ENCODE measurements at places on chromosomes 1 and 21. TPM values are rescaled to one million over a fixed set of nuclear protein-coding genes. Genes with fewer than 3 reads are reported as not detected.

The SIM2 gene
- 71.3 TPM for total RNA-seq

The S100A16 gene
- 119 TPM for total RNA-seq

The MAP7D1 gene
- 78.7 TPM for total RNA-seq

The APCS gene
- not detected for total RNA-seq

The ERICH3 gene
- total RNA-seq, result 0.50 TPM

The IGSF21 gene
- 6.6 TPM for total RNA-seq

The VWA5B1 gene
- total RNA-seq, result 1.4 TPM

The RHBDL2 gene
- 2.1 TPM for total RNA-seq

The S1PR1 gene
- total RNA-seq, result 51.6 TPM

The OR2T27 gene
- total RNA-seq, result not detected

The RNF223 gene
- total RNA-seq, result 2.3 TPM

- peak overlapping the region; percentile 100 for H3K27ac ChIP-seq
- H3K4me3 ChIP-seq, result peak overlapping the region; percentile 99
- H3K4me1 ChIP-seq, result peaks cover 10% of the 10 kb centered on the region
- H3K36me3 ChIP-seq, result peaks cover 14% of the 10 kb centered on the region
Measured at GRCh38 chr1:150578272-150579109, 919 bp downstream of the MCL1 start.

DNA sequence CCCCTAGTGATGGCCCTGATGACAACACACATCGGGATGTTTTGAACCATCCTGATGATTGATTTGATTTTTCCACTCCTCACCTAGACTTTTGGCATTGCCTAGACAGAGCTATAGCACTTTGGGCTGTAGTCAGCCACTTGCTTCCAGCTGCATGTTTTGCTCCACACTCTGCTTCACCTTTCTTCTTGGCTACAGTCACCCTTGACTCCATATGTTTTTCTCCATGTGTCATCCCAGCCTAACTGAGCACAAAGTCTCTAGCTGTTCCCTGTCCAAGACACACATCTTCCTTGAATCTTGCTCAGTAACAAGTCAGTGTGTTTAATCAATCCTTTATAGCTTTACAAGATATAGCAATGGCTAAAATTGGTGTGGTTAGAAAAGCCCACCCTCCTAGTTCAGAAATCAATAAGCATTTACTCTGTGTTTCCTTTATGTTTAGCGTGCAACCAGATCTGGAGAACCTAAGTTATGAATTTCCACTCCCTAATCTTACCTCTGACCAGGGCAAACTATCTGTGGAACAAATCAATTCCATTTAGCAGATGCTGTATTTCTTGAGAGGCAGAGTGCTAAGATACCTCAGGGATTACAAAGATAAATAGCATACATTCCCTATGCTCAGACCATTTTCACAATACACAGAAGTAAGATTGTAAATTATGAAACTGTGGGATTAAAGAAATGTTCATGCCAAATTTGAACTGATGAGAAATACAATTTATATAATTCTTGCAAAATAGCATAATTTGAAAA, 98.4 kb upstream of the LYPLAL1 start:
- no peaks in the 10 kb centered on the region for H3K4me1 ChIP-seq
- DNase-seq, result no peak
- no peaks in the 10 kb centered on the region for H3K27me3 ChIP-seq

GRCh38 chr1:201217851-201218250, 27.2 kb downstream of the IGFN1 start:
- peak; percentile 7 for DNase-seq
- no peaks in the 10 kb centered on the region for H3K4me1 ChIP-seq
- H3K36me3 ChIP-seq, result no peaks in the 10 kb centered on the region

DNA sequence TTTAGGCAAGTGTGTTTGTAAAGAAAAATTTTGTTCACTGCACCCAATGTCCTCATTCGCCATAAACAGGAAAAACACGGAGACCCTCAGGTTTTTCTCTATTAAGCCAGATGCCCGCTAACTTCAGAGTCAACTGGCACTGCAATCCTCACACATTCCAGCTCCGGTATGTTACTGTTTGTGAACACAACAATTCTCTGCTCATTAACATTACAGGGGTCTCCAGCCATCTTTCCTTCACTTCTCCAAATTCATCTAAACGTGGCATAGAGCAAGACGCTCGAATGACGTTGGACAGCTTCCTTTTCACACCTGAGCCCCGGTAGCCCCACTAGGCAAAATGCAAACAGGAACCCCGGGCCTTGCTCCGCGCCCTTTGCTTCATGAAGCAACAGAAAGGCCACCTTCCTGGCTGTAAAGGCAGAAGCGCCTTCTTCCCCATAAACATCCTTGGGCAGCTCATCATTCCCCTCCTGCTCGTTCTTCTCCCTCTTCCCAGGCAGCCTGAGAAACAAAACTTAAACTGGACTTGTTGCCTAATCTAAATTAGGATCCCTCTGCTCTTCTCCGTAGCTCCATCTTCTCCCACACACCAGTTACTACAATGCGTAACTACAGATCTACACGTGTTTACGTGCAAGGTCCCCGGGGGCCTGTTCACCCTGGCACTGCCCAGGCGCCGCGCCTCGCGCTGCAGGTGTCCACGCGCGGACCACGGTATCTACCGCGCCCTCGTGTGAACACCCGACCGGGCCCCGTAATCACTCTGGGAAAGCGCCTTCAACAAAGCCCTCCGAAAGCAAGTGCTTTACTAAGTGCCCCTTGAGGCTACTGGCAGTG, 1.2 kb downstream of the LBR start:
- peak overlapping the region; percentile 78 for H3K4me3 ChIP-seq
- no peaks in the 10 kb centered on the region for H3K36me3 ChIP-seq
- H3K27ac ChIP-seq, result peak overlapping the region; percentile 85
- H3K27me3 ChIP-seq, result no peaks in the 10 kb centered on the region
- DNase-seq, result peak; percentile 74

- H3K27me3 ChIP-seq, result no peaks in the 10 kb centered on the region
- H3K4me1 ChIP-seq, result no peaks in the 10 kb centered on the region
Measured at GRCh38 chr1:209513226-209513625, 70.3 kb upstream of the CAMK1G start.

- no peak overlapping the region for H3K27ac ChIP-seq
- H3K4me3 ChIP-seq, result no peak overlapping the region
- no peaks in the 10 kb centered on the region for H3K4me1 ChIP-seq
- H3K36me3 ChIP-seq, result no peaks in the 10 kb centered on the region
- H3K27me3 ChIP-seq, result no peaks in the 10 kb centered on the region
Measured at GRCh38 chr1:87723193-87723592, 394.5 kb downstream of the LMO4 start.

GRCh38 chr1:183394435-183394834, 23.7 kb downstream of the NMNAT2 start:
- H3K4me3 ChIP-seq, result no peak overlapping the region
- H3K27me3 ChIP-seq, result no peaks in the 10 kb centered on the region
- no peaks in the 10 kb centered on the region for H3K4me1 ChIP-seq
- H3K36me3 ChIP-seq, result no peaks in the 10 kb centered on the region
- H3K27ac ChIP-seq, result no peak overlapping the region

DNA sequence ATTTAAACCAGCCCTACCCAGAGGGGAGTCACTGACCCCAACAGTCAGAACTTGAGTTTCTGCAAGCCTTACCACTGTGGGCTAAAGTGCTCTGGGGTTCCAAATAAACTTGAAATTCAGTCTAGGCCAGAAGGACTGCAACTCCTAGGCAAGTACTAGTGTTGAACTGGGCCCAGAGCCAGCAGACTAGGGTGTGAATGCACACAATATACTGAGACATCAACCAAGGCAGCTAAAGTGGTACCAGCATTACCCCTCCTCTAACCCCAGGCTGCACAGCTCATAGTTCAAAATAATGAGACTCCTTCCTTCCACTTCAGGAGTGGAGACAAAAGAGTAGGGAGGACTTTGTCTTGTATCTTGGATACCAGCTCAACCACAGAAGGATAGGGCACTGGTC, 18.9 kb upstream of the IL20 start:
- no peak for DNase-seq
- H3K4me3 ChIP-seq, result no peak overlapping the region
- H3K27ac ChIP-seq, result no peak overlapping the region
- H3K36me3 ChIP-seq, result no peaks in the 10 kb centered on the region

- no peak for DNase-seq
- no peaks in the 10 kb centered on the region for H3K27me3 ChIP-seq
- H3K4me1 ChIP-seq, result no peaks in the 10 kb centered on the region
- H3K4me3 ChIP-seq, result no peak overlapping the region
- H3K27ac ChIP-seq, result no peak overlapping the region
- no peaks in the 10 kb centered on the region for H3K36me3 ChIP-seq
Measured at GRCh38 chr1:208272311-208272710, 28.1 kb upstream of the PLXNA2 start.

DNA sequence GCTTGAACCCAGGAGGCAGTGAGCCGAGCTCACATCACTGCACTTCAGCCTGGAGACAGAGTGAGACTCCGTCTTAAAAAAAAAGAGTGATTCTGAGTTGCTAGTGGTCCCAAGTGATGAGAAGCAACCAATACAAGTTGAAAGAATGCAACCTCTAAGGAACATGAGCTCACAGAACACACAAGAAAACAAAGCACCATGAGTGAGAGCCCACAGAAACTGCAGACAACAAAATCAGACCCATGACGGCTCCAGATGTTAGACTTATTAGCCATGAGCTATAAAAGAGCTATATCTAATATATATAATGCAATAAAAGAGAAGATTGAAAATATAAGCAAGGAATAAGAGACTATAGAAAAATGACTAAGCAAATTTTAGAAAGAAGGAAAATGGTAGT, 50.0 kb downstream of the MATN1 start:
- H3K27me3 ChIP-seq, result no peaks in the 10 kb centered on the region
- H3K27ac ChIP-seq, result no peak overlapping the region
- H3K4me3 ChIP-seq, result no peak overlapping the region
- H3K4me1 ChIP-seq, result no peaks in the 10 kb centered on the region
- no peaks in the 10 kb centered on the region for H3K36me3 ChIP-seq

DNA sequence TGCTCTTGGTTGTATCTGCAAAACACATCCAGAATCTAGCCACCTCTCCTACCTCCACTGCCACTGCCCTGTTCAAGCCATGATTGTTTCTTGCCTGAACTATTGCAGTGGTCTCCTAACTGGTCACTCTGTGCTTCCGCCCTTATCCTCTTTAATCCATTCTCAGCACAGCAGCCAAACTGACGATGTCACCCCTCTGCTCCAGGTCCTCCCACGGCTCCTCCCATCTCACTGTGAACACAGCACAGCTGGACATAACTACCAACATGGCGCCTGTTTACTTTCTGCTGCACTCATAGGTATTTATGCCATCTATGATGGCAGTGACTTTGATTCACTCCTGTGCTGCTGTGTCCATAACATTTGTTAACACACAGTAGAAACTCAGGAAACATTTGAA, 406.7 kb downstream of the DISC1 start:
- no peaks in the 10 kb centered on the region for H3K27me3 ChIP-seq
- no peaks in the 10 kb centered on the region for H3K4me1 ChIP-seq
- no peak overlapping the region for H3K27ac ChIP-seq
- DNase-seq, result no peak

- no peaks in the 10 kb centered on the region for H3K27me3 ChIP-seq
- H3K27ac ChIP-seq, result no peak overlapping the region
- H3K4me3 ChIP-seq, result no peak overlapping the region
- peaks cover 31% of the 10 kb centered on the region for H3K36me3 ChIP-seq
- no peak for DNase-seq
- H3K4me1 ChIP-seq, result no peaks in the 10 kb centered on the region
Measured at GRCh38 chr1:154589780-154590179, 18.2 kb downstream of the ADAR start.

GRCh38 chr1:175530183-175530582, 213.2 kb downstream of the TNR start:
- H3K36me3 ChIP-seq, result no peaks in the 10 kb centered on the region
- no peak overlapping the region for H3K4me3 ChIP-seq
- no peak overlapping the region for H3K27ac ChIP-seq
- DNase-seq, result no peak

DNA sequence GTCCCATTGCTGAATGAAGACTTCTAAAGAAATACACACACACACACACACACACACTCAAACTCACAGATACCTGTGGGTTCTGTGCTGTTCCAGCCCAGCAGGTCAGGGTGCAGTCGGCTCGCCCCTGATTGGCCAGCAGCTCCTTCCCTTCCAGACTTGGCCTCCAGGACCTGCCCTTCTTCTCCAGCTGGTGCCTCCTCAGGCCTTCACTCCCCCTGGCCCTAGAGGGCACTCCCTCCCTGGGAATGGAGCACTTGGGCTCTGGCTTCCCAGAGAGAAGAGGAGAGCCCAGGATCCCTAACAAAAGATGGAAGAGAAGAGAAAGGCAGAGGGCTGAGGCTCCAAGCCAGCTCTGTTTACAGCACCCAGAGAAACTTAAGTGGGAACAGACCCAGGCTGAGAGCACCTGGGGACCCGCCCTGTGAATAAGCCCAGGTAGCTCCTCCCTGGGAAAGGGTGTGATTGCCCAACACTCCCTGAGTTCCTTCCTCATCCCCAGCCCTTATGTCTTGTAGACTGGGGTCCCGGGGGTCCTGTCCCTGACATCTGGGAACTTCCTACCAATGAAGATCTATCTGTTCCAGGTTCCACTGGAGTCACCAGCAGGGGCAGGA, at the start of gene PGLYRP3:
Gene PGLYRP3, minus strand, starts transcription at position 383 of the 617 bp plus-strand sequence. CDS start 2,287 bp downstream, outside the sequence.
- no peak within 1 kb of the TSS for H3K4me3 ChIP-seq
- H3K4me1 ChIP-seq, result no peaks in the 10 kb centered on the region
- no peak within 1 kb of the TSS for H3K27ac ChIP-seq

GRCh38 chr1:83735526-83735925, 263.4 kb downstream of the TTLL7 start:
- no peak overlapping the region for H3K27ac ChIP-seq
- no peak overlapping the region for H3K4me3 ChIP-seq
- no peak for DNase-seq

DNA sequence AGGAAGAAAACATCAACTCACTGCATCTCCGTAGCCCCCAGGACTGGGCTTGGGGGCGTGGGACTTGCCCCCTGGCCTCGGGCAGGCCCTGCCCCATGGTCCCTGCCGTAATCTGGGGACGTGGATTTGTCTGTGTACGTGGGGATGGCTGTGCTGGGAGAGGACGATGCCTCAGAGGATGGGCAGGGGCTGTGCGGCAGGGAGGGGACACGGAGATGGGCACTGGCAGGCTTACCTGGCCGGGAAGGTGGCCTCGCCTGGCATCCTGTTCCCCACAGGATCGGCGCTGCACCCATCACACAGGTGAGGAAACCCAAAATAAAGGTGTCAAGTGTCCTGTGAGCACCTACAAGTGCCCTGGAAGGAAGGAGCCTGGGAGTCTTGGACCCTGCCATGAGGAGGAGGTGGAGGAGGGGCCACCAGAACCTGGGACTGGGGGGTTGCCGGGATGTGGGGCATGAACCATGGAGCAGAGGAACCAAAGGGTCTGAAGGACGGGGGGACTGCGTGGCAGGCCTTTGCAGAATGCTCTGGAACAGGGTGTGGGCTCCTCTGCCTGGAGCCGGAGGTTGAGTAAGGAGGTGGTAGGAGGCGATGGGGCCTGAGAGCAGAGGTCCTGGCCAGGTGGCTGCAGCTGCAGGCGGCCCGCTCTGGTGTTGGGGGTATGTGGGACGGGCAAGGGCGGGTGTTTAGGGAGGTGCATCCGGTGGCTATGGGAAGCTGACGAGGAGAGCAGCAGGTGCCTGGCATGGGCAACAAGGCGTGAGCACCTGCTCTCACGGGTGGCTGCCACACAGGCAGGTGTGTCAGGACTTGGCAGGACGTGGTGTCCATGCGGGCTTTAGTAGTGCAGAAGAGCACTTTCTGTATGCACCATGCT, 27.8 kb upstream of the LRRC3 start:
- no peak overlapping the region for H3K27ac ChIP-seq
- no peak overlapping the region for H3K4me3 ChIP-seq
- no peaks in the 10 kb centered on the region for H3K36me3 ChIP-seq
- H3K4me1 ChIP-seq, result no peaks in the 10 kb centered on the region

- H3K4me1 ChIP-seq, result peaks cover 4% of the 10 kb centered on the region
- peak overlapping the region; percentile 59 for H3K4me3 ChIP-seq
- H3K36me3 ChIP-seq, result peaks cover 8% of the 10 kb centered on the region
- peak overlapping the region; percentile 89 for H3K27ac ChIP-seq
- peak; percentile 51 for DNase-seq
Measured at GRCh38 chr1:85577419-85578320, 2.9 kb upstream of the CCN1 start.

Data from kidney (tissue), 22 donors.